ENCODE measurements at places on chromosomes 4 and X.

DNA sequence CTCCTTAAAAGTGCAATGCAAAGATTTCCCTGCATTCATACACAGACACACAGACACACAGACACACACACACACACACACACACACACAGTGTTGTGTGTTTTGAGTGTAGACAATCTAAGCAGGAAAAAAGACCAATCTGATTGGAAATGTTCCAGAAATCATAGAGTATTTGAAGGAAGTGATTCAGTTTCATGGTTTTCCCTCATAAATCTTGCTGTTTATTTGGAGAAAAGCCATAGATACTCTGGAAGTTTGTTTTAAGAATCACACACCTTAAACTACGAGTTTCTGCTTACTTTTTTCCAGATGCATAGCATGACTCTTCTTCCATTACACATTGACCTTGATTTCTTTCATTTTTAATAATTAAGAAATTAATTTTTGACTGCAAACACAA is 298.5 kb upstream of the BMP3 start:
- DNase-seq: no peak

DNA sequence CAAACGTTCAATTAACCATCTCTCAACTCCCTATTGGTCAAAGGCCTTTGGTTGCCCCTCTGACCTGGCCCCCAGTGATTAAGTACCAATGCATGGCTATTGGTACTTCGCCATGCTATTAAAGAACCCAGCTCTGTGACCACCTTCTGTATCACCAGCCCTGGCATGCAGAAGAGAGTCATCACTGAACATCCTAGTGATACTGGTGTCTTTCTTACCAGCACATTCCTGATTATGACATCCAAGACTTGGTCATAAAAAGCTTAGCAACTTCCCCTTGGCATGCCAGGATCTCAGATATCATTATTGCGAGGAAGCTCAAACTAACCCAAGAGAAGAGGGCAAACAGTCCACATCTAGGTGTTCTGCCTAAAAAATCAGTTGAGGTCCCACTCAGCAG is 122.3 kb upstream of the OTUD4 start:
- DNase-seq: no peak

- no peak for DNase-seq
These were observed 1.4 kb downstream of the UBA6 start for GRCh38 chr4:67699603-67700002.

GRCh38 chr4:7663075-7663541 is 228.4 kb upstream of the PSAPL1 start:
- DNase-seq: no peak

DNA sequence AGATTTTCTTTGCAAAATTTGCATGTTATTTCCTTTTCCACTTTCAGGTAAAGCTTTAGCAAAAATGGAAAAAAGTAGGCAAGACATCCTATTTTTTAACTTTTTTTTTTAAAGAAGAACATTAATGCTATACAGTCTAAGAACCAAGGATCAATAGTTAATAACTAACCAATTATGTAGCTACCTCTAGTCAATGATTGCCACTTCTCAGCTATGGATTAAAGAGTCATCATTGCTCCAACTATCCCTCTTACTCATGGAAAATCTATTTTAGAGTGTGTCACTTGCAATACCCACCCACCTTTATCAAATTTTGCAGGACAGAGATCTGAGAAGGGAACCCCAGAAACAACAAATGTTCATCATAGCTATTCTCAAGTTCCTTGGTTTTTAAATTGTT is 223.1 kb downstream of the ANK2 start:
- DNase-seq: no peak

- DNase-seq: no peak
These were observed 89.0 kb downstream of the TRAPPC11 start for GRCh38 chr4:183747931-183748670.

DNA sequence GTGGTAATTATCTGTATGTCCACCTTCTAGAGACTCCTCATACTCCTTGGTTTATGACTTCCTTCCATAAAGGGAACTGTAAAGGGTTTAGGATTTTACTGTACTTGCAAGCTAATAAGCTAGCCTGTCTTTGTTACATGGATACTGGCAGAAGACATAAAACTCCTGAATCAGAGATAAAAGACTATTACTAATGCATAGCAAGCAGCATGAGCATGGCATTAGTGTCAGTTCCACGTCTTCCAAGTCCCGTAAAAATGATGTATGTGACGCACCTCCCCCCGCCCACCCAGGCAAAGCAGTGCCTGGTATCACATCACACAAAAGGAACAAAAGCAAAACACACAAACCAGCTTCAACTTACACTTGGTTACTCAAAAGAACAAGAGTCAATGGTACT is 71.0 kb downstream of the SLC10A6 start:
- no peak for DNase-seq

All from endothelial cell (in vitro differentiated cells).